ENCODE measurements at places on chromosomes 2 and 18.

DNA sequence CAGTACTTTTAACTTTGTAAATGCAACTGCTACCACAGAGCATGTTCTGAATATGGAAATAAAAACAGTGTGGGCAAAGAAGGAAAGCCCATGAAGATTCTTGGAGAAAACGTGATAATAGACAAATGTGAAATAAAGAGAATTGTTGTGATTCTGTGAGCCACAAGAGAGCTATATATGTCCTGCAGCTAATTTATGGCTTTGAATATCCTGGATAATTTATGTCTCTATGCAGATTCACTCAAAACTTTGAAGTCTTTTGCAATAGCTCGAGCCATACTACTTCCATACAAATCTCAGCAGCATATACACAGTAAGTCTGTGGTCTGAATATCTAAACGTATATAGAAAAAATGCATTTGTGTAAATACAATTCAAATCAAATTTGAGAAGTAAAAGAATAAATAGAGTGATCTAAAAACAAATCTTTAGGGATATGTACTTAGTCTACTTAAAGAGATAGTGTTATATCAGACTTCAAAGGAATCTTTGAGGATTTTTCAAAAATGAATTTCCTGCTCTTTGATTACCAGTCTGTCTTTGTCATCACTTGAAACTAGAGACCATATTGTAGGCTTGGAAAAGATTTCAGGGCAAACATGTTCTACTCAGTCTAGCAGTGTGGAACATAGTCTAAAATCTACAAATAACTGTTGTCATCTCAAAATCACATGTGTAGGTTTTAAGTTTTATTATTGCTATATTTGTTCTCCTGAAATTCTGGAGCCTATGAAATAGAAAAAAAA is 107.1 kb downstream of the CSRNP3 start:
- DNase-seq = no peak

DNA sequence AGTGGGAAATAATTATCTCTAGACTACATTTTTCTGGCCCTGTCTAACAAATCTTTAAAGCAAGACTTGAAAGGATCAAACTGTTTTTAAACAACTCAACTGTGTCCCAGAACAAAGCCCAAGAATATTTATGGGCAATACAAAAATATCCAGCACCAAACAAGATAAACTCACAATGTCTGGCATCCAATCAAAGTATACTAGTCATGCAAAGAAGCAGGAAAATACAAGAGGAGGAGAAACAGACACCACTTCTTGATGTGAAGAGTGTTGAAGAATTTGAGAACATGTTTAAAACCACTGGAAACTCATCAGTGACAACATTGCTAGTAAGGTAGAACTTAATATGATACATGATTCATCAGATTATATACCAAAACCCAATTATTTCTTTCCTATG is 66.1 kb upstream of the CDC42EP3 start:
- no peak for DNase-seq

GRCh38 chr18:24319757-24320156 is 77.9 kb downstream of the OSBPL1A start:
- no peak for DNase-seq

- DNase-seq = no peak
These were observed 32.3 kb downstream of the ADI1 start for GRCh38 chr2:3487028-3487425.

- no peak for DNase-seq
These were observed 24.1 kb downstream of the TRABD2A start for GRCh38 chr2:84856787-84857186.

DNA sequence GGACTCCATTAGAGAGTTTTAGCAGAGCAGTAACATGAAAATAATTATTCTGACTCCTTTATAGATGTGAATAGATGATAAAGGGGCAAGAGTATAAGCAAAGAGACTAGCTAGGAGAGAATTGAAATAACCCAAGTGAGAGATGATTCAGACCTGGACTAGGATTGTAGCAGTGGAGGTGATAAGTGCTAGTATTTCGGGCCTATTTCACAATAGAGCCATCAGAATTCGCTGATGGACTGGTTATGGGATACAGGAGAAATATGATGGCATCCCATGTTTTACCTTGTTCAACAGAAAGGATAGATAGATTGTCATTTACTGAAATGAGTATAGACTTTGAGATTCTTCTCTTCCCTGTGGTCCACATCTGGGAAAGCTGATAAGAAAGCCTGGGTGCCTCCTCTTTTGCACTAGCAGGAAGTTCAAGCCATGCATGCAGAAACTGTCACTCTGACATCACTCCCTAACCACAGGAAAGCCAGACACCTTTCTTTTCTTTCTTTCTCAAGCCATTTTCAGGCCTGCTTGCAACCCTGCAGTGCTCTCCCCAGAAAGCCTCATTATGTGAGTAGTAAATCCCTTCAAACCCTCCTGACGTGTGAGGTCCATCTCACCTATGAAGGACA is 25.3 kb downstream of the DYNAP start:
- DNase-seq = no peak

GRCh38 chr2:202178346-202178958 is 59.9 kb downstream of the SUMO1 start:
- peak; percentile 17 for DNase-seq

DNA sequence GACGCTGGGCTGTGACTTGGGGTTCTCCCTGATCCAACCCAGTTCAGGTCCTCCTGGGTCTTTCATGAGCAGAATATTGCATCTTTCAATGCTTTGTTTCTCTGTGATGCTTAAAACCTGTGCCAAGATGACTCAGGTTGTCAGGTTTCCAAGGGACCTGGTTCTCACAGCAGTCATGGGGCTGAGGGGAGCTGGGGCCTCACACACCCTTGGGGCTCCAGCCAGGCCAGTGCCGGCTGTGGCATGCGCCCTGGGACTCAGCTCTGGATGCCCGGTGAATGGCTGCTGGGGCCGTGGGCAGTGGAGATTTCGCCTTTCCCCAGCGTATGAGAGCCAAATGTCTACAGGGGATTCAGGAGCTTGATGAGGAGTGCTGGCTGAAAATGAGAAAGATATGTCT is 29.6 kb downstream of the EDAR start:
- no peak for DNase-seq

Measured in stimulated activated CD4-positive, alpha-beta T cell treated with anti-CD3 and anti-CD28 coated beads, Interleukin-12 subunit alpha, Interleukin-12 subunit beta, amount 100 ng/mL, for 4 hours (primary cell).